Smooth muscle cell of the brain vasculature (primary cell): ENCODE measurements at places on chromosomes 6 and 20.
A peak's percentile ranks its signal among the peaks of the same experiment; 100 is the strongest.

DNA sequence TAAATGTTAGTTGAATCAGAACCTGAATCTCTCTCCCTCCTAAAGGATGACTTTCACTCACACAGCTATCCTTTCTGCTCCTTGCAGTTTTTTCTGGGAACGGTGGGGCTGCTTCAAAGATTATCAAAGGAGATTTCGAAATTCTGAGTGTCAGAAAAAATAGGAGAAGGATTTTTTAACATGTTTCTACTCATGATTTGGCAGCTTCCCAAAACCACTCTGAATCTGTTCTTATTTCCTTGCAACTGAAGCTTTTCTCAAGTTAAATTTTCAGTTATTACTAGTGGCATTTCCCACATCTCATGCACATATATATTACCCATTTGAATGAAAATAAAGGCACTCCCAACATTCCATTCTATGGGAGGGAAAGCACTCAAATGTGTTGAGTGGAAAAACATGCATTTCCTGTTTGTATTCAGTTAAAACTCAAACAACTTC lies 123.6 kb downstream of the LCA5 start:
- peak; percentile 49 for DNase-seq

DNA sequence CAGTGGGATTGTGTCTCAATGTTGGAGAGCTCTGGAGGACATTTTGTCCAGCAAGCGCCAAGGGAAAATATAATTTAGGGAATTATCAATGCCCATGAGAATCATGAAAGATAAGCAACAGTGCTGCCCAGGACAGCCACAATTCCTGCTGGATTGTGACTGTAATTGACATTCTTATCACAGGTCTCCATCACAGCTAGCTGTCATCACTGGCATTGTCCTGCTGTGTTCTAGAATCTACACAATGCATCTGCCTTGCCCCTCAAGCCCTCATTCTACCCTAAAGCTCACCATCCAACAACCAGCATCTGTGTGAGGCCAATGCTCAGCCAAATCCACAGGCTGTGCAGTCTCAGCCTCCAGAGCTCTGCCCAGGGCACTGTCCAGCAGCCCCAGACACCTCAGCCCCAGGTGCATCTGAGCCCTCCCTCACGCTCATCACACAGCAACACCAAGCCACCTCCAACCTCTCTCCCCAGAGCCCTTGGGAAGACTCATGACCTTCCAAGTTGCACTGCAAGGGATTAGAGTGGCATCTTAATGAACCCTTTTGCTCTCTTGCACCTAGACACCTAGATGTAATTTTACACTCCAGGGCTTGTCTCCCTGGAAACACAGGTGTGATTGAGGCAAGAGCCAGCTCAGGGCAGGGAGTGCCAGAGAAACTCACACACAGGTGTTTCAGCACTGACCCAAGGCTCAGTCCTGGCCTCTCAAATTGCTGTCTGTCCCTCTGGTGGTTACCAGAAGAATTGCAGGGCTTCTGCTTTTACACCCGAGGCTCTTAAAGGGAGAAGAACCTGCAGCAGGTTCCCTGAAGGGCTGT lies 85.2 kb upstream of the PHACTR3 start:
- no peak for DNase-seq

DNA sequence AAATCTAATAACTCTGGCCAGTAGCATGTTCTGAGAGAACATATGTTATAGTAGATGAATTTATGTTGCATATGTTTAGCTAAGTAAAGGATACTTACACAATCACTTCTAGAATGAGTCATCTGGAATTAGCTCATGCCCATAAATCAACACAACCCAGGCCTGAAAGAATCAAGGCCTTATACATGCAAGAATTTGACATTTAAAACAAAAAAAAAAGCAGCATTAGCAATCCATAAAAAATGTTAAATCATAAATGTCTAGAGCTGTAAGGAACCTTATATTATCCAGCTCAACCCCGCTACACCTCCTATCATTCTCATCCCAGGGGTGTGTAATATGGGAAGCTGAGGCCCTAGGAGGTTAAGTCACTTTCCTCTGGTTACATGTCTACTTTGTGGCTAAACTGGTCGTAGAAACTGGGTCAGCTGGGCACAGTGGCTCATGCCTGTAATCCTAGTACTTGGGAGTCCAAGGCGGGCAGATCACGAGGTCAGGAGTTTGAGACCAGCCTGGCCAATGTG lies 105.2 kb upstream of the CARMIL1 start:
- DNase-seq = peak; percentile 52

DNA sequence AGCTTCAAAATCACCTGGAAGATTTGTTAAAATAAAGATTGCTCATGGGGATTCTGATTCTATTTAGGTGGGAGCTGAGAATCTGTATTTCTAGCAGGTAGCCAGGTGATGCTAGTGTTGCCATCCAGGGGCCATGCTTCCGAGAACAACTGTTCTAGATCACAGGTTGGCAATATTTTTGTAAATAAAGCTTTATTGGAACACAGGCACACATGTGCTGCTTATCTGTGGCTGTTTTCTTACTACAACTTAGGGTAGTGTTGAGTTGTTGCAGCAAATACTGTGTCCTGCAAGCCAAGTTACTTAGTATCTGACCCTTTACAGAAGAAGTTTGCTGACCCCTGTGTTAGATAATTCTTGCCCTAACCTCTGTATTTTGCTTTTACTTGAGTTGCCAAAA lies 12.0 kb downstream of the CENPW start:
- no peak for DNase-seq

DNA sequence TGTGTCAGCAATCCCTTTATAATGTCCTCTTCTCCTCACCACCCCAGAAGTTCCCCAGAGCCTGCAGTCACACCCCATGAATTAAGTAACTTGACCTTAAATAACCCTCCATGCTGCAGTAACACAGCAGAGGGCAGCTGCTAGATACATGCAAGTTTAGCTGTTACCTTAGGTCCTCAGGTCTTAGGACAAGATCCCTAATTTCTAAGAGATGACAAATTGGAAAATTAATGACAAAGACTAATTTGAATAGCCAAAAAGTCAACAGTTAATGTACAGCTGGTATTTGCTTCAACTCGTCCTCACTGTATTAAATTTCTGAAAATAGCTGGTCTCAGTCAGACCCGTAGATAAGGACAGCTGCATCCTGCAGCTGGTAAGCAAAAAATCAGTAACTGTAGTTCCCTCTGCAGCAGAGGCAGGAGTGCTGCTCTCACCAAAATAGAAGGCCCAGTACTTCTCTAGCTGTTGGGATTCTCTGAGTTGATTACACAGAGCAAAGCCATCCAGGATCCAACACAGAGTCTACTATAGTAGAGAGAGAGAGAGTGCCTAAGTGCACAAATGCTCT lies 62.4 kb downstream of the TNFRSF21 start:
- DNase-seq = no peak

DNA sequence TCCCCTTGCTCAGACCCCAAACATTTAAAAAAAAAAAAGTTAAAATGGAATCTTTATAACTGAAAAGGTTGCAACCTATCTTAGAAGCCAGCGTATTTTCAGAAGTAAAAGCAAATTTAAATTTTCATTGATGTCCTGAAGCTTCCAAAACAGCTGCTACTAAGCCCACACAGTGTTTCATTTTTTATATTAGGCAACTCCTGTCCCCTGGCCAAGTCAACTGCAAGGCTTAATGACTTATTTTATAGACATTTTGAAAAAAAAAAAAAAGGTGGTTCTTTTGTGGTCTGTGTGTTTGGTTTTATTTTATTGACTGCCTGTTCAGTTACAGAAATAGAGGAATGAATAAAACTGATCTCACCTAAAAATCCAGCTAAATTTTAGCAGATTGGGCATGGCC lies 13.0 kb downstream of the CFAP61 start:
- DNase-seq = no peak

DNA sequence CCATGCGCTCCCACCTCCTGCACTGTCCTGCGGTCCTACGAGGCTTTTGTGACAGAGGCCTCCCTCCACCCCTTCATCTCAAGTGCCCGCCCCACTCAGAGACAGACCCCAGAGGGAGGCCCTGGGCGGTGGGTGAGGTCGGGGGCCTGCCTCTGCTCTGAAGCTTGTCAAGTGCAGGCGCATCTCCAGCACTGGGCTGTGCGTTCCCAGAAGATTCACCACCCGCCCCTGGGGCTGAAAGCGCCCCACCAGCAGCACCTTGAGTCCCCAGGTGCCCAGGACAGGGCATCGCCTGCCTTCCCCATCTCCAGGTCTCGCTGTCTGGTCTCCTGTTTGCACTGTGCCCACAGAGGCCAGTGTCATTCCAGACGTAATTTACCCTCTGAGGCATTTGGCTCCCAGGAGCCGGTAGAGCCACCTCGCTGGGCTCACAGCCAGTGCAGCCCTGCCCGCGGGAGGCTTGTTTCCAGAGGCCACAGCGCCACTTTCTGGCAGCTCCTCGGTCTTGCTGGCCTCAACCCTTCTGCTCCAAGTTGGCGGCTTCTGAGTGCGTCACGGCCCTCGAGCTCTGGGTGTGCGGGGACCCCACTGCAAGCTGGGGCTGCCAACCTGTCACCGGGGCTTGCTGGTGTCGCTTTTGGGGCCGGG lies 191.1 kb downstream of the TAF4 start:
- DNase-seq = no peak

DNA sequence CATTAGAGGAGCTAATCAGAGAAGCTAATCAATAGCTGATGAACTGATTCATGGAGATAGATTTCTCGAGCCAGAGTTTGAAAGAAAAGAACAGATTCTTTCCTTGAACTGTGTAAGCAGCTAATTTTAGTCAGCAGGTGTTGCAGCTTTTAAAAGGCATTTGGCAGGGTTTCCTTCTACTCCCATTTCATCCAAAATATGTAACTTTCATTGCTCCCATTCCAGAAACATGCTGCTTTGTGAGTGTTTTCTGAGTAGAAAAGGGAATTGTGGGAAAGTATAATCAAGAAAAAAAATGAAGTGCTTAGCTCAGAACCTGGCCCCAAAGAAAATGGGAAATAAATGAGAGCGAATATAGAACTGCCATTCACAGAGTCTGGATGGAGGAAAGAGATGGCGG lies 20.8 kb downstream of the SLC35F1 start:
- DNase-seq = no peak

DNA sequence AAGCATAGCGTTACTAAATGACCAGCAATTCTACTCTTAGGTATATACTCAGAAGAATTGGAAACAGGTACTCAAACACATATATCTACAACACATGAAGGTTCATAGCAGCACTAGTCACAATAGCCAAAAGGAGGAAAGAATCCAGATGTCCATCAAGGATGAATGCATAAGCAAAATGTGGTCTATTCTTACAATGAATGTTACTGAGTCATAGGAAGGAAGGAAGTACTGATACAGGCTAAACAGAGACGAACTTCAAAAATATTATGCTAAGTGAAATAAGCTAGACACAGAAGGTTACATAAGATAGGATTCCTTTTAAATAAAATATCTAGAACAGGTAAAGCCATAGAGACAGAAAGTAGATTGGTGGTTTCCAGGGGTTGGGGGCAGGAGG lies 93.5 kb downstream of the MAP3K7 start:
- no peak for DNase-seq

- no peak for DNase-seq
Observed at GRCh38 chr20:14986026-14986655, 648.7 kb upstream of the FLRT3 start.

DNA sequence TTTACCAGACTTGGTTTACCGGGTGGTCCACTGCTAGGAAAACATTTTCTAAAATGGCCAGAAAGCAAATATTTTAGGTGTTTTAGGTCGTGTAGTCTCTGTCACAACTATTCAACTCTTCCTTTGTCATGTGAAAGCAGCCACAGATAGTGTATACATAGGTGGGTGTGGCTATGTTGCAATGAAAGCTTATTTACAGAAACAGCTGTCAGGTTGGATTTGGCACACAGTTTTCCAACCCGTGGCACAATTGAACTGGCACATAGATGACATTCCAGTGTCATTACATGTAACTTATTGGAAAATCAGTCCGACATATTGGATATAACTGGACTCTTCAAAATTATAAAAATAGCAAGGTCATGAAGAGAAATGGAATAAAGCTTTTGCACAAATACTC lies 68.9 kb upstream of the KCNQ5 start:
- no peak for DNase-seq

GRCh38 chr20:61292821-61293612 lies 41.0 kb downstream of the CDH4 start:
- no peak for DNase-seq

DNA sequence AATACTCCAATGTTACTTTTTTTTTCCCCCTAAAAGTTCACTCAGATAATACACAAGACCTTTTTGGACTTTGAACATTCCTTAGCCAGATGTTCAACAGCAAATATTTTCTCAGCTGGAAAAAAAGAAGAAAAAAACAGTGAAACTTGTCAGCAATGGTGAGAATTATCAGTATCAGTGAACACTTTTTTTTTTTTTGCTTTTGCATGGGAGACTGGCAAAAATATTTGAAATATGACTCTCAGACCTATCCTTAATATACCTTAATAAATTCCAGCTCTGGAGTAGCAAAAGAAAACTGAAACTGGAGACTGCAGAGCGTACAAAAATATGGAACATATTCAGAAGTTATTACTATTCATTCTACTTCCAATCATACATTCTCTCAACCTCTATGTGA lies 92.3 kb downstream of the RFPL4B start:
- DNase-seq = no peak

- DNase-seq = peak; percentile 74
Observed at GRCh38 chr20:63955827-63956663, at the start of gene UCKL1. UCKL1 (minus strand) TSS chr20:63956416; CDS start chr20:63956372, 44 bp downstream.

GRCh38 chr6:119749335-119749734 lies 399.8 kb upstream of the MAN1A1 start:
- DNase-seq = no peak

DNA sequence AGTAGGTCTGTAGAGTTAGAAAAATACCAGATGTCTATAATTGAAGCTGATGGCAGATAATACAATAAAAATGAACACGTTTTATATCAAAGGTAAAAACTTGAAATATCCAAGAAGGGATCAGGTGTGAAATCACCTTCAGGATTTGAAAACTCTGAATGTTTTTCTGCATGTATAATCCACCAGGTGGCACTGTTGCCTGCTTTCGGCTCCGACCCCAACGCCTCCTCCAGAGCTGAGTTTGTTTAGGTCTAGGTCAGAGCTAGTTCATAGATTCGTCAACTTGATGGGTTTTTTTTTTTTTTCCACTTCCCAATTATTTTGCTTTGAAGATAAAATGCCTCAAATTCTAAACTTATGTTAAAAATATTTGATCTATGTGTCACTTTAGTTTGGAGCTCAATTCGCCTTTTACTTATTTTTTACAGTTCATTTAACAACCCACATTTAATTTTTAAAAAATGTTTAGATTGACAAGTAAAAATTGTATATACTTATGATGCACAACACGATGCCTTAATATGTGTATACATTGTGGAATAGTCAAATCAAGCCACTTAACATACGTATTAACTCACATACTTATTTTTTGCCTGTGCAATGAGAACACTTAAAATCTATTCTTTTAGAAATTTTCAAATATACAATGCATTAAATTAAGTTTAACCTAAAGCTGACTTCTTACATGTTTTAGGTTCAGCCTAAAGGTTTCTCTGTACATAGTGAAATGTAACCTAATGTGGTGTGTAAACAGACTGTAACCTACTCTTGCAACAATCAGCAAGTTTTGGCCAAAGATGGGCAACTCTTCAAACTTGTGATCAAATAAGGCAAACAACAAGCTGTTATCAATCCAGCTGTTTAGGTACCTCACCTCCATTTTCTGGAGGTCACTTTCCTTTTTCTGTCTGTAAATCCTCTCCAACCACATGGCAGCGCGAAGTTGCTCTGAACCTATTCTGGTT lies 39.4 kb upstream of the ENPP4 start:
- DNase-seq = peak; percentile 7

- DNase-seq = no peak
Observed at GRCh38 chr20:32610472-32611218, 25.5 kb upstream of the NOL4L start.
